ENCODE measurements at places on chromosomes 11 and 22.

DNA sequence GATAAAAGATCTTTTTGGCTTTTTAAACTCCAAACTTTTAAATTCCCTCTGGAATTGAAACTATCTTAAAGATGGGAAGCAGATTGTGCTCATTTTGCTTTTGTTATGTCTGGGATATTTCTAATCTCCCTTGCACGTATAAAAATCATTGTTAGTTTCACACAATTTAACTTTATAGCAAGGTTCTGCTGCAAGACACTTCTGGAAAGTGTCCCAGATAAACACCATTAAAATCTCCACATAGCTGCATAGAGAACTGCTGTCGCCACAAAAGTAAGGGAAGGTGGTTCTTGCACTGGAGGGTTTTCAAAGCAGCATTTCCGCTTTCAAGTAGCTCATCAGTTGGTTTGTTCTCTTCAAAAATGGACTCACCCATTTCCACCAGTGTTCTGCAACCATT is 11.8 kb downstream of the PTS start:
- no peak for DNase-seq

DNA sequence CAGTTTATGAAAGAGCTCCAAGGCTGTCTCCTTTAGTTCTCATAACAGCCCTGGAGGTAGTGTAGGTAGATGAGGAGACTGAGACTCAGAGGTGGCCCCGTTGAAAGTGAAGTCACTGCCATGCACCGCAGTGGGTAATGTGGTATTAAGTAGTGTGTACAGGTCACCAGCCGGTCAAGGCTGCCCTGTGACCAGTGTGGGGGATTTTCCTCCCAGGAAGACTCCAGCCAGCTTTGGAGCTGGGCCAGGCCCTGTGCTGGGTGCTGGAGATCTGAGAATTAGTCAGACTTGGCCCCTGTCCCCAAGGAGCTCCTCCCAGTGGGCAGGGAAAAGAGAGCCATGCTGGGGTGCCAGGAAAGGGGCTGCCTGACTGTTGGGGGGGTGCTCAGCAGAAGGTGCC is 5.3 kb downstream of the OMP start:
- DNase-seq, result no peak

DNA sequence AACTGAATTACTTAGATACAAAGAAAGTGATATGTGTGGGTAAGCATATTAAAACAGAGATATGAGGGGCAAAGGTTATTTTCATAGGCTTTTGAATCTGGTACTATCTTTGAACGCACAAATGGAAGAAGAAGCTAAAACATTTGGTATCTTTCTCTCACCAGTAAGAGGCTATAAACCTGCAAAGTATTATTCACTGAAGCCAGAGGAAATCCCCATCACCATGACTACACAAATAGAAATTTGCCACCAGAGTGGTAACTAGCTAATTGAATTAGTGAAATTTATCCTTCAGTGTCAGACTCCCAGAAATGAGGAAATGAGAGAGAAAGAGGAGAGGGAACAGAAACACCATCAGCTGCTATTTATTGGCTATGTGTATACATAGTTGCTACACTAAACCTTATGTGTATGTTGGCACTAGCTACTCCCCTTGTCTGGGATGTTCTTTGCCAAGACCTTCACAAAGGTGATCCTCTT is 503.4 kb downstream of the DLG2 start:
- DNase-seq, result no peak

DNA sequence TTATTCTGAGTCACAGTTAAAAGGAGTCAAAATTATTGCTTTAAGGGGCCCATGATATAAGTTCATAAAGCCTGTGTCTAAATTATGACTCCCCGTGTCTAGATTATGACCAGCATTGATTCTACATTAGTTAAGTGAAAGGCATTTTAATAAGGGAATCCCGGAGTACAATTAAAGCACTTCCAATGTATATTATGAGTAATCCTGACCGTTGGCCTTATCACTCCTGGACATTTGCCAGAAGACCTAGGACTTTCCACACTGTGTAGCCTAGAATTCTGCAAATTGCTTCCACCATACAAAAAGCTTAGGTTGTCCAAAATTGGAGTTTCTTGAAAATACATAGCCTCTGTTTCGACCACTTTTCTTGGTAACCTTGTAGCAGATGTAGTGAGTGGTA is 1292.6 kb downstream of the LRRC4C start:
- no peak for DNase-seq

DNA sequence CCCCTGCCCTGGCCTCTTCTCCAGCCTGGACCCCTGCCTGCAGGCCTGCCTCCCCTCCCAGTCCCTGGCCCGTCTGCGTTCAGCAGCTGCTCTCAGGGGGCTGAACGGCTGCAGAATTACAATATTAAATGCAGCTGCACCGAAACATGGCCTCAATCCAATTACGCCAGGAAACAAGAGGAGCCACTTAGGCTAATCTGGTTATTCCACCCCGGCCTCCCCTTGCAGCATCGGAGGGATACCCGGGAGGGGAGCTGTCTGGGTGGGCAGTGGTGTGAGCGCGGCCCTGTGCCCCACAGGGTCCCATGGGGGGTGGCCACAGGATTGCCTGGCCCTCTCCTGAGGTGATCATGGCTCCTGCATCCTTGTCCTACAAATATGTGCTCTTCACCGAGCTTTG is 42.6 kb downstream of the FLRT1 start:
- DNase-seq, result peak; percentile 65

DNA sequence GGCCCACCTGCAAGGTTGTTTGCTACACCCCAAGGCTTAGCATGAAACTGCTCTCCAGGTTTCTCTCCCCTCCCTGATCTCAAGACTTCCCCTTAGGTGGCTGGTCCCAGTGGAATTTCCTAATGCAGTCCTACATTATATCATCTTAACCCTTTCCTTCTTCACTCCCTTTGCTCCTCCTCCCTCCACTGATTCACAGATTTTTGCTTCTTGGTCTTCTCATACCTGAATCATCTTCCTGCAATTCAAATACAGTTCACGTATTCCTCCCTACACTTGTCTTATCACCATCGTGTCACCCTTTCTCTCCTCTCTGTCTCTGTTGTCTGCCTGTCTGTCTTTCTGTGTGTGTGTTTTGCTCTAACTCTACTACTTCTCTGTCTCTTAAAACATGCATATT is 17.0 kb downstream of the MMP10 start:
- no peak for DNase-seq

GRCh38 chr11:106021181-106021966 is 666 bp downstream of the MSANTD4 start:
- no peak for DNase-seq
